ENCODE measurements at places on chromosomes 16 and 17. TPM values are rescaled to one million over a fixed set of nuclear protein-coding genes. Genes with fewer than 3 reads are reported as not detected.

Gene CNOT1
- total RNA-seq, result 184 TPM

Gene TERB1
- 0.11 TPM for total RNA-seq

Gene GALR2
- total RNA-seq, result 1.0 TPM

DNA sequence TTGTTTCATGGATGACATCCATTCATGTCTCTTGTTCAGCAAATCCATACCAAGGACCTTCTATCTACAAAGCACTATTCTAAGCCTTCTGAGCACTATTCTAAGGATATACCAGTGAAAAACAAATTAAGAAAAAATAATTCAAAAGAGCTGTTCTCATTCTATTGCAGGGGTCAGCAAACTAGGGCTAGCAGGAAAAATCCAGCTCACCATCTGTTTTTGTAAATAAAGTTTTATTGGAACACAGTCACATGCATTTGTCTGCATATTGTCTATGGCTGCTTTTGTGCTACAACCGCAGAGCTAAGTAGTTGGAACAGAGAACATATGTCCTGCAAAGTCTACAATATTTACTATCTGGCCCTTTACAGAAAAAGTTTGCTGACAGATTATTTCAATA is 222.7 kb upstream of the DYNLRB2 start:
- no peak for DNase-seq

Gene C1QTNF8
- not detected for total RNA-seq

- DNase-seq, result peak; percentile 1
Observed at GRCh38 chr16:82748026-82748425, 121.3 kb downstream of the CDH13 start.

DNA sequence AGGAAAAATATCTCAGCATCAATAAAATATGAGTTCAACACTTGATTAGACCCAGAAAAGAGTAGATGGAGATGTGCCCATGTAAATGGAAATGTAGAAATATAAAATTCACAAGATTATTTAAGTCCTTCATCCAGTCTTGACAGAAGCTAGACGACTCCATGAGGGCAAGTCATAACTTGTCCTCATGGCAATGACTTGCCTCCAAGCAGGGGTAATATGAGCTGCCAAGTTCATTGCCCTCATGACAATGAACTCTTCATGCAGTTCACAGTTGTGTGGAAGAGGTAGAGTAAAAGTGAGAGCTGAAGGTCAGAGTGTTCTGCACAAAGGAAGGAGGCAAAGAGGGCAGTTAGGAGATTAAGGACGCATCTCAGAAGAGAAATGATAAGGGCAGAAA is 22.3 kb downstream of the CDH11 start:
- DNase-seq, result no peak

Gene MT4
- total RNA-seq, result not detected

Gene ARMC7
- total RNA-seq, result 4.8 TPM

DNA sequence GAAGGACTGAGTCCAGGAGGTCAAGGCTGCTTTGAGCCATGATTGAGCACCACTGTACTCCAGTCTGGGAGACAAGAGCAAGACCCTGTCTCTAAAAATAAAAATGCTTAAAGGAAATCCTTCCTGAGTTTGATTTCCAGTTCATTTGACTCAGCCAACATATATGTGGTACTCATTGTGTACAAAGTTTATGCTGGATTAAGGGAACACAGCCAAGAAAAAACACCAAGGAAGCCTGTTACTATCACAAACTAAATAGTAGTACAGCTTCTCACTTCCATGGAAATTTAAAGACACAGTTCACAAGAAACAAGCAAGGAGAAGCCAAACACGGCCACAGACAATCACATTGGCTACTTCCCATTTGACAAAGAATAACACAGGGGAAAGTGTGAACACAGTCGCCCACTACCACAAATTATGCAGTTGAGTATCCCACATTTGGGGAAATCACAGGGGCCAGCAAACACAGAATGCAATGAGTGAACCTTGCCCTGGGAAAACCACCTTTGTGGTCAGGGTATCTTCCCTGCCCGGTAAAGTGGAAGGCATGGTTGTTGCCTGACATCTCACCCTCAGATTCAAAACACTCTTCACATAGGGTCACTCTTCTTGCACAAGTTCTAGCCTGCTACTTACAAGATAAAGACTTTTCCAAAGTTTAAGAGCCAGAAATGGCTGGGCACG is 14.5 kb downstream of the TEX14 start:
- no peak for DNase-seq

DNA sequence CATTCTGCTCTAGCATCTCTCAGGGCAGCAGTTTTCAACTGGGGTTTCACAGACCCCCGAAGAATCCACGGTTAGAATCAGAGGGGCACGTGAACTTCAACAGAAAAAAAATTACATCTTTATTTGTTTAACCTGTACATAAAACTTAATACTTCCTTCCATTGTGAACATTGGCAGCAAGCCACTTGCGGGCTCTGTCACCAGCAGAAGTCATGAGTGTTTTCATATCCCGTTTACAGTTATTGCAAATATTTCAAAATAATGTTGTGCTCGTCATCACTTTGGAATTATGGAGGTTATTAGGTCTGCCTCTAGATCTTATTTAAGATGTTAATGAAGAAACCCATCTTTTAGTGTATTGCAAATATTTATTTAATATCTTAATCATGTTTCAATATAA is 109.8 kb downstream of the SDR42E1 start:
- no peak for DNase-seq

DNA sequence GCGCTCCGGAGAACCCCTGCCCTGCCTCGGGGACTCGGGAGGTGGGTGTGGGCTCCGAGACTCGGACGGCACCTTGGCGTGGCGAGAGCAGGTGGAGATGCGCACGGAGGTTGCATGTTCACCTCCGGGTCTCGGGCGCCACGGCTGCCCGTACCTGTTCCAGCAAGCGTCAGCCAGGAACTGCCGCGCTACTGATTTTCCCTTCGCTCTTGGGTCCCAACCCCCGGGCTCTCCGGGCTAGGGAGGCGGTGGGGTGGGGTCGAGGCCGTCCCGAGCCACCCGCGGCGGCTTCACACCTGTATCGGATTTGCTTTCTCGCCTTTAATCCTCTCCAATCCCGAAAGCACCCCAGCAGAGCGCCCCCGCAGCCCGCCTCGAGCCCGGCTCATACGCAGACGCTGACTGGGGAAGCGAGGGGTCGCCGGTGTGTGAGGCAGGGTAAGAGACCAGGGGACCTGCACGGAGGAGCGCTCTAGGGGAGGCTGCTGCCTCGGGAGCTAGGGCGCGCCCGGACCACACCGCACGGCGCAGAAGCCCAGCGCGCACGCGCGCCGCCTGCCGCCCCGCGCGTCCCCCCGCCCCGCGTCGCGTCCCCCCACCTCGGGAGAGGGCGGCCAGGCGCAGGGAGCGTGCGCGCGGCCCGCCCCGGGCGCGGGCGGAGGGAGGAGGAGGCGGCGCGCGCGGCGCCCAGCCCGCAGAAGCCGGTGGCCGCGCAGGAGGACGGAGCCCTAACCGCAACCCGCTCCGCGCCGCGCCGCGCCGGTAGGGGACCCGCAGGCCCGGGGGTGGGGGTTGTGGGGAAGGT is at the start of gene DUSP14:
Gene DUSP14, plus strand, starts transcription at position 695 of the 805 bp plus-strand sequence. CDS start 22,382 bp downstream, outside the sequence.
- DNase-seq, result peak; percentile 71

Gene PARD6A
- 4.5 TPM for total RNA-seq

DNA sequence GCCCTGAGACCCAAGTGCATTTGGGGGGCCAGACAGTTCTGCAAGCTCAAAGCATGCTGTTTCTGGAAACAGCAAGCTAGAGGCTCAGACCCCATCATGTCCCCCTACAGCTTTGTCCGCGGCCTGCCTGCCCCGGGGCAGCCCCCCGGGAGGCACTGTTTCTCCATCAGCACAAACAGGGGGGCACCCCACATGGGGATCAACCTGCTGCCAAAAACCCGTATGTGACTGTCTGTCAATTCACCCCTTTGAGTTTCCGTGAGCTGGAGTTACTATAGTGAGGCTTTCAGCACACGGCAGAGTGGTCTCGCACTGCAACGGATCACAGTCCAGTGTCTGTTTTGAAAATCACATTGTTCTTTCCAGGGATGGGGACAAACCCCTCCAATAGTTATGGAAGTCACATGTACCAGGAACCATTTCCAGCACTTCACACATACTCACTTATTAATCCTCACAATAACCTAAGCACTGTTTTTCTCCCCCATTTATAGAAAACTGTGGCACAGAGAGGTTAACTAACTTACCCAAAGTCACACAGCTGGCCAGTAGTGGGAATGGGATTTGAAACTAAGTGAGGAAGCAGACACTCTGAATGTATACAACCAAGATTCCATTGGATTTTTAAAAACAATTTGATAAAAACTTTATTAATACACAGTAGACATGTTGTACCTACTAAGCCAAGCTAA is 269.0 kb downstream of the C16orf95 start:
- no peak for DNase-seq

- DNase-seq, result peak; percentile 25
Observed at GRCh38 chr16:72066747-72067146, 3.7 kb downstream of the HPR start.

- DNase-seq, result no peak
Observed at GRCh38 chr17:79561486-79562133, 49.2 kb downstream of the RBFOX3 start.
